T-helper 9 cell (primary cell): ENCODE measurements at places on chromosomes 4 and X.
A peak's percentile ranks its signal among the peaks of the same experiment; 100 is the strongest.

DNA sequence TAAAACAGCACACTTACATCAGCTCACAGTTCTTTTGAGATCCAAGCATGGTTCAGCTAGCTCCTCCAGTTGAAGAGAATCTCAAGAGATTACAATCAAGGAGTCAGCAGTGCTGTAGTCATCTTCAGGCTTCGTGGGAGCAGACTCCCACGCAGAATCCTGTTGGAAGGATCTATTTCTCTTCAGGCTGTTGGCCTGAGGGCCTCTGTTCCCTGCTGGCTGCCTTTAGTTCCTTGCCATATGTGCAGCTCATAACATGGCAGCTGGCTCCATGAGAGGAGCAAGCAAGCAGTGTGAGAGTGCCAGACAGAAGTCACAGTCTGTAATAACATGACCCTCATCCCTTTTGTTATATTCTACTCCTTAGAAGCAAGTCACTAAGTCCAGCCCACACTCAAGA is 168.6 kb downstream of the COX18 start:
- no peak for DNase-seq

- peak; percentile 4 for DNase-seq
Measured at GRCh38 chr4:122827258-122827878, 737 bp downstream of the FGF2 start.

GRCh38 chr4:90546114-90546513 is 418.9 kb downstream of the CCSER1 start:
- no peak for DNase-seq

DNA sequence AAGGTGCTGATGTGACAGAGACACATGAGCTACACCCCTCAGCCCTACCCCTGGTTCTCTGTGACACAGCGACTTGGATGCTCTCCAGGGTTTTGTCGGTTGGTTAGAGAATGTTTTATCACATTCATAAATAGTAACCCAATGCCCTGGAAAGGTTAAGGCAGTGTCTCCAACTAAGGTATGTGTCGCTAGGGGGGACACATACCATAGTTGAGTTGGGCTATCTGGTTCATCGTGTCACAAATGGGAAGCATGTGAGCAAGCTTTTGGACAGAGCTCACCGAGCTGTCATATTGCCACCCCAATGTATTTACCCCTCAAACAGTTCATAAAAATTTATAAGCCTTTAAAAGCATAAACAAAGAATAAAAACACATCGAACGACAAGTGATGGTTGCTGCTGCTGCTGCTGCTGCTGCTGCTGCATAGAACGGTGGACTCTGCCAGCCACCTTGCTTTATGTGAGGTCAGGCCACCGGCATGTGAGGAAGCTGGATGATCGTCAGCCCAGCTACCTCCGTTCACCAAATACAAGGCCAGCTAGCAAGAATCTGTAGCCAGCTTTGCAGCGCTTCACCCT is 55.9 kb downstream of the STOX2 start:
- DNase-seq = no peak

DNA sequence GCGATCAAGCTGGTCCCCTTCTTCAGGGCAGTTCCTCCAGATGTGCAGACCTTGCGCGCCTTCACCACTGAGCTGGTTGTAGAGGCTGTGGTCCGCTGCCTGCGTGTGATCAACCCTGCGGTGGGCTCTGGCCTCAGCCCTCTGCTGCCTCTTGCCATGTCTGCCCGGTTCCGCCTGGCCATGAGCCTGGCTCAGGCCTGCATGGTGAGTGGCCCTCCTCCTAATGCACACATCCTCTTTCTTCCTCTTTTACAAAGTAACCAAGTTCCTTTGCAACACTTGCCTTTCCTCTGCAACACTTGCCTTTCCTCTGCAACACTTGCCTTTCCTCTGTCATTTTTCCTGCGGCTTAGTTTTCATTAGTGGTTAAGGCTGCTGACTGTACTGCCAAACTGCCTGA is 1.8 kb downstream of the CCDC22 start:
- DNase-seq = no peak

GRCh38 chrX:111568354-111568753 is 56.9 kb downstream of the SERTM2 start:
- no peak for DNase-seq

DNA sequence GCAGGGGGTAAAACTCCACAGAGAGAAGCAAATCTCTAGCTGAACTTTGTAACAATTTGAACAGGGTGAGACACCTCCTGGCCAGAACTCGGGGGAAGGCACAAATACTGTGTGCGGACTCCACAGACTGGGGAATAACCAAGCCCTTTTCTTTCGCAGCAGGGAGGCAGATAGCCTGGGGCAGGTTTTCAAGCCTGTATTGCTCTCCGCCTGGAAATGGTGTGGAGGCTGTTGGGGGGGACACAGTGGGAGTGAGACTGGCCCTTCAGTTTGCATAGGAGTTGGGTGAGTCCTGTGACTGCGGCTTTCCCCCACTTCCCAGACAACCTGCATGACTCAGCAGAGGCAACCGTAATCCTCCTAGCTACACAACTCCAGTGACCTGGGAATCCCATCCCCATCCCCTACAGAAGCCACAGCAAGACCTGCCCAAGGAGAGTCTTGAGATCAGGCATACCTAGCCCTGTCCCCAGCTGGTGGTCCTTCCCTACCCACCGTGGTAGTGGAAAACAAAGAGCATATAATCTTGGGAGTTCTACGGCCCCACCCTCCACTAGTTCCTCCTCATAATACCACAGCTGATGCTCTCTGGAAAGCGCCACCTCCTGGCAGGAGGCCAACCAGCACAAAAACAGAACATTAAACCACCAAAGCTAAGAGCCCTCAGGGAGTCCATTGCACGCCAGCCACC is 12.9 kb upstream of the SMPX start:
- no peak for DNase-seq

DNA sequence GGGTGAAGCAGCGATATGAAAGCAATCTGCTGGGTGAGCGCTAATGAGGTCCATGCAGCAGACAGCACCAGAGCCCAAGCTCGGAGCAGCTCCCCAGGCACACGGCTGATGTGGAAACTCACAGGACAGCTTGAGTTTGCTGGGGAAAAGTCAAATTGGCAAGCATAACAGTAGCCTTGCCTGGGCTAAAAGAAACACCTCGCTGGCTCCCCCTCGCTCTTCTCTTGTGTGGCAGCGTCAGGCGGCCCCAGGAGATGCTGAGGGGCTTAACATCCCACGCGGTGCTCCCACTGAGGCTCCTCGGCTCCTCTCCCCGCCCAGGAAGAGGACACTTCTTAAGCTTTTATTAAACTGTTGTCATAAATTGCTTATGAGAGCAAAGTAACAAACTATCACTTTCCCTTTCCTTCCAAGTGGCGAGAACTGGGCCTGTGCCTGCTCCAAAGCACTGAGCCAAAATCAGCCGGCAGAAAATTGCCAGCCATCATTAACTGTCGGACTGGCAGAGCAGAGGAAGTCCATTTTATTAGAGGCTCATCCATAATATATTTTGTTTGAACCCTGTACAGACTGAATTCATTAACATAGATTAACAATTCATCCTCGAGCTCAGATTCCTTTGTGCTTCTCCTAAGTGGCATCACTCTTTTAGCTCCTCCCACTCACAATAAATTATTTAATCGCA is 111.4 kb downstream of the TSPAN5 start:
- DNase-seq = no peak

GRCh38 chr4:154344686-154345085 is 146.9 kb downstream of the DCHS2 start:
- no peak for DNase-seq

DNA sequence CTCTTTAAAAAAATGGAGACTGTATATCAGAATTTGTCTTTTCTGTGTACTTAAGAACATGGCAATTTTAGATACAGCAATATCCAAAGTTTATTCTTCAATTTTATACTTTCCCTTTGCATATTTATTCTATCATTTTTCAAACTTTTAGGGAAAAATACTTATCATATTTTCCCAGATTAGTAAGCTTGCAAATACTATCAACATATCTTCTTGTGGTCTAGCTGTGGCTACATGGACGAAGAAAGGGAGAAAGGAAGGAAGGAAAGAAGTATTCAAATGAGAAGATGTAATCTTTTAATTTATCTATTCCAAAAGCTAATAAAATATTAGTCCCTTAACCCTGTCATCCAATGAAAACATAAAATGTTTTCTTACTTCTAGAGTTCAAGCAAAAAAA is 797.8 kb upstream of the GALNTL6 start:
- DNase-seq = no peak

DNA sequence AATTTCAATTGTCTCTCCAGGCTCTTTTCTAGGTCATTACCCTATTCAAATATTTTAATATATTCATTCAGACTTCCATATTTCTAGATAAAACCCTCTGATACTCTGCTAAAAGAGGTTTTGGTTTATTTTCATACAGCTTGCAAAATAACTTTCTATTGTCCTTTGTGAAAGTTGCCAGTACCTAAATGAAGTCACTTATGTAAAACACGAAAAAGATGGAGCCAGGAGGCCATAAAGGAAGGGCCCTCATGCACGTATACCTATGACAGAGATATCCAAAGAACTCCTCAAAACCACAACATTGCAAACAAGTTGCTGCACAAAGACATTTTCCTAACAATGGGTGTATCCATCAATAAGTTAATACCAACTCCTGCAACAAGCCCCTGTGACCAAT is 25.7 kb upstream of the ELOVL6 start:
- DNase-seq = no peak

DNA sequence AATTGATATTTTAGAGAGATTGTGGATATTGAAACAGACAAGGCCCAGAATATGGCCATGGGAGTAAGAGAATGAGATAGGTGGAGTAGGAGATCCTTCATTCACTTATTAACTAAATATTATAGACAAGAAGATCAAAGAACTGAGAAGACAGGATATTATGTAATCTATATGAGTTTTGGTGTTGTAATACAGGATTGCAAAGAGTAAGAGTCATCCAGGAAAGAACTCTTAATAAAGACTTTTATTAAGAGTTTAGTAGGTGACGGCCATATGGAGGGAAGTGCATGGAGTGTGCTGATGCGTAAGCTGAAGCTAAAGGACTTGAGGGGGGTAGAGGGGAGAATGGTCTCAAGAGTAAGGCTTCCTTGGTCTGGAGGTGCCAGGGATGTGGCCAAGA is 153.7 kb downstream of the VEGFC start:
- no peak for DNase-seq

- DNase-seq = no peak
Measured at GRCh38 chr4:48483777-48484493, 792 bp downstream of the SLC10A4 start.

DNA sequence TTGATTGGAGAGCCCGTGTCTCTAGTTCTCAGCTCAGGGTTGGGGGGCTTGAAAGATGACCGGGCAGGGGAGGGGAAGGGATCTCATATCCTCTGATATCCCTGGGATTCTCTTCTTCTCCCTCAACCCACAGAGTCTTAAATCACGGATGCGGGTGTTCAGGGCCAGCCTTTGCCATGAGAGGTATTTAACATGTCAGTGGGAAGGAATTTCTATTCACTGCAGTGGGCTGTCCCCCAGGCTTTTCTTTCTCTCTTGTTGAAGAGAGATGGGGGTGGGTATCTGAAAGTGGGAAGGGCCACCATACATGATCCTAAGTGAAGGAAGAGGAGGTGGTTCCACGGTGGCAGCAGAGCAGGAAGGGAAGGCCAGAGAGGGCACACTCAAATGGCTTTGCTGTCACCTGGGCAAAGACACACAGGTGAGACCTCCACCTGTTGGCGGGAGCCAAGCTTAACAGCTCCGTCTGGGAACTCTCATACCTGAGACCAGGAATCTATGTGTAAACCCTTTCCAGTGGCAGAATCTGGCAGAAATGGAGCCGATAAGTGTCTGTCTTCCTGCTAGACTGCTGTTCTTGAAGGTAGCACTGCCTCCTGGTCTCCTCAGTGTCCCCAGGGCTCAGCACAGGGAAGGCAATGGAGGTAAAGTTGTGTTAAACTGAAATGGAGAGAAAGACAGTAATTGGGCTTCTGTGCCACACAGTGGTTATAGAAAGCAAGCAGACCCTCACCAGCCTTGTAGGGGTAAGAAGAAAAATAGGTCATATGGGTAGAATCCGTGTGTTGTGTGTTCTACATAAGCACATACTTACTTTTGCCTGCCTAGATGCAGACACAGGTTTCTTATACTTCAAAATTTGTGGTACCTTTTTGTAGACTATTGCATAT is 49.4 kb downstream of the RHOH start:
- no peak for DNase-seq

- no peak for DNase-seq
Measured at GRCh38 chr4:109989044-109989443, 76.4 kb downstream of the EGF start.
